ENCODE measurements at places on chromosomes 2 and 18. TPM values are rescaled to one million over a fixed set of nuclear protein-coding genes. Genes with fewer than 3 reads are reported as not detected.
A peak's percentile ranks its signal among the peaks of the same experiment; 100 is the strongest.

DNA sequence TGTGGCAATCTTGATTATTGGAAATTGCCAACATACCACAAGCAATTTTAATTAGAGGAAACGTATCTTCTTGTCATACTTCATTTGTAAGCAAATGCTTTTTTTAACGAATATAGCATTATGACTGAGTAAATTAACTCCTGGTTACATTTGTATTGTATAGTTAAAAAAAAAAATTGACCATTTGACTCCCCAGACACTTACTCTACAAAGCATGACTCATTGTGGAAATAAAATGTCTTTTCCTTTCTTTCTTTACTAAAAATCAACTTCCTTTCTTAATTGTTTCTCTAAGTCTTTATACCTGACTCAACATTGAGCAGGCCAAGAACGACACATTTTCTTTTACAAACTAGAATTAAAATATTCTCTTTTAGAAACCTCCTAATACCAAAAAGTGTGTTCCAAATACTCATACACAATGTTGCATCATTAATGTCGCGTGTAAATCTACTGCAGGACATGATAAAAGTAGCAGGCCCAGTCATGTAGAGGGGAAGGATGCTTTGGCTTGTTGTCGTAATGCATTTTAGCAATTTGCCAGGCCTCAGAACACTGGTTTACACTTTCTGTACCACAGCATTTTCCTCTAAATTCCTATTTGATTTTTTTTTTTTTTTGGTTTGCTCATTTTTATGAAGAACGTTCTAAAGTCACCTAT, 349.6 kb upstream of the KCNH7 start:
- DNase-seq: no peak

DNA sequence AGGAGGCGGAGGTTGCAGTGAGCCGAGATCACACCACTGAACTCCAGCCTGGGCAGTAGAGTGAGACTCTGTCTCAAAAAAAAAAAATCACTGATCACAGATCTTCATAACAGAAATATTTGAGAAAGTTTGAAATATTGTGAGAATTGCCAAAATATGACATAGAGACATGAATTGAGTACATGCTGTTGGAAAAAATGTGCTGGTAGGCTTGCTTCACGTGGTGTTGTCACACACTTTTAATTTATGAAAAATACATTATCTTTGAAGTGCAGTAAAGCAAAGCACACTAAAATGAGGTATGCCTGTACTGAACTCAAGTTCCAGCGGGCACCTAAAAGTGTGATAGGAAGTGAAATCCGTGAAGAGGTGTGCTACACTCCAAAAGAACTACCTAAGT, 152.6 kb downstream of the TMEFF2 start:
- DNase-seq: no peak

DNA sequence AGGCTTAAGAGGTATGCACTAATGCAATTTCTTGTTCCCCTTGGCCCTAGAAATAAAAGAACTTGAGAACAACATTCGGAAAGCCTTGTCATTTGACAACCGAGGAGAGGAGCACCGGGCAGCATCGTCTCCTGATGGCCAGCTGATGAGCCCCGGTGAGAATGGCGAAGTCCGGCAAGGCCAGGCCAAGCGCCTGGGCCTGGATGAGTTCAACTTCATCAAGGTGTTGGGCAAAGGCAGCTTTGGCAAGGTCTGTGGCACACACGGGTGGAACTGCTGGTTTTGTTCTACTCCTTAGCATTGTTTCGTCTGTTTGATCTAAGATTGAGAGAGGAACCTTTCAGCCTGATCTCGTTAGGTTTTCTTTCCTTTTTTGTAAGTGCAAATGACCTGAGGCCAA, 289.8 kb upstream of the EPAS1 start:
- no peak for DNase-seq

GRCh38 chr2:204545861-204546735, 823 bp downstream of the PARD3B start:
- peak; percentile 5 for DNase-seq

FAM228A gene
- total RNA-seq: 0.14 TPM

- no peak for DNase-seq
Observed at GRCh38 chr2:205967391-205968075, 118.4 kb downstream of the INO80D start.

GRCh38 chr2:178177066-178177679, 17.1 kb upstream of the OSBPL6 start:
- no peak for DNase-seq

SAP130 gene
- 32.7 TPM for total RNA-seq

FIGN gene
- total RNA-seq: not detected

FEV gene
- not detected for total RNA-seq

KIAA2012 gene
- not detected for total RNA-seq

VAMP5 gene
- total RNA-seq: 78.9 TPM

KLHL30 gene
- not detected for total RNA-seq

- DNase-seq: no peak
Observed at GRCh38 chr2:202037086-202037485, 3.4 kb downstream of the FZD7 start.

GRCh38 chr2:2824588-2824987, 493.5 kb upstream of the MYT1L start:
- DNase-seq: no peak

DNA sequence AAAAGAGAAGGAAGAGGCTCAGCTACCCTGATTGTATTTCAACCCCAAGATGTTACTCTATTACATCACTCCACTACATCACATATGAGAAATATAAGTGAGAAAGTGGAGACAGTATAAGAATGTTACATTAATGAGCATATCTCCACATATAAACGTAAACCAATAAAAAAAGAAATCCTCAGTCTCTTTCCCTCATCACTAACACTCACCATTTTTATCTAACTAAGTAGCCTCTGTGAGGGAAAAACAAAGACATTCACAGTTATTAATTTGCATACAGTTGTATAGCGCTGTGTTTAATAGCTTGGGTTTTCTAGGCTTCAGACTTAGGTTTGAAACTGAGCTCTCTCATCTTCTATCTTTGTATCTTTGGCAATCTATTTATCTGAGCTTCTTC, 489.1 kb upstream of the LRRTM4 start:
- no peak for DNase-seq

Data from activated T-cell treated with anti-CD3 and anti-CD28 coated beads, Interleukin-2, amount 50 U/mL, for 72 hours (primary cell).